ENCODE measurements at places on chromosomes 4 and X.

- no peak for DNase-seq
Observed at GRCh38 chrX:68596871-68597270, 50.6 kb upstream of the STARD8 start.

GRCh38 chrX:114365065-114365834 is 218.6 kb upstream of the HTR2C start:
- DNase-seq, result no peak

- DNase-seq, result no peak
Observed at GRCh38 chr4:128376303-128376702, 88.7 kb upstream of the PGRMC2 start.

- no peak for DNase-seq
Observed at GRCh38 chr4:120225527-120225926, 158.9 kb upstream of the MAD2L1 start.

DNA sequence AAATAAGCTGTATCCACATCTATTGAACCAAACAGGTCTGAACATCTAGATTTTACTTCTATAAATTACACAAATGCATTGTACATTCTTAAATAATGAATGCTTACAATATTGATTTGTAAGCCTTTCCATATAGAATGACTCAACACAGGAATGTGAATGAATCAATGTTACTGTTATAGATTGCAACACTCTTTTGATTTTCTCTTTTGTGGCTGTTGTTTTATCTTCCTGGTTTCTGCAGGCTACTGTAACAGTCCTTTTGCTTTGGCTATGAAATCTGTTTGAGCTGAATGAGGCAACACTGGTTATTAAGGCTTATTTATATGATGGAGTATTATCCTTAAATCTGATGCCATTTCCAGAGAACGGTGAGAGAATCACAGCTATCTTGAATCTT is 49.5 kb downstream of the GPR50 start:
- no peak for DNase-seq

GRCh38 chr4:10740891-10741620 is 56.5 kb upstream of the CLNK start:
- DNase-seq, result no peak

- no peak for DNase-seq
Observed at GRCh38 chr4:128386761-128387599, 99.4 kb upstream of the PGRMC2 start.

- DNase-seq, result no peak
Observed at GRCh38 chr4:30716158-30716557, 4.0 kb upstream of the PCDH7 start.

DNA sequence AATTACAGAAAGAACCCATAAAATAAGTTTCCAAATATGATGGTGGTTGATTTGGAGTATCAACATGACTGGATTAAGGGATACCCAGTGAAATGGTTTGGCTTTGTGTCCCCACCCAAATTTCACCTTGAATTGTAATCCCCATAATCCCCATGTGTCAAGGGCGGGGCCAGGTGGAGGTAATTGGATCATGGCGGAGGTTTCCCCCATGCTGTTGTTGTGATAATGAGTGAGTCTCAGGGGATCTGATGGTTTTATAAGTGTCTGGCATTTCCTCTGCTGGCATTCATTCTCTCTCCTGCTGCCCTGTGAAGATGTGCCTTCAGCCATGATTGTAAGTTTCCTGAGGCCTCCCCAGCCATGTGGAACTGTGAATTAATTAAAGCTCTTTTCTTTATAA is 39.1 kb downstream of the WDFY3 start:
- DNase-seq, result no peak

DNA sequence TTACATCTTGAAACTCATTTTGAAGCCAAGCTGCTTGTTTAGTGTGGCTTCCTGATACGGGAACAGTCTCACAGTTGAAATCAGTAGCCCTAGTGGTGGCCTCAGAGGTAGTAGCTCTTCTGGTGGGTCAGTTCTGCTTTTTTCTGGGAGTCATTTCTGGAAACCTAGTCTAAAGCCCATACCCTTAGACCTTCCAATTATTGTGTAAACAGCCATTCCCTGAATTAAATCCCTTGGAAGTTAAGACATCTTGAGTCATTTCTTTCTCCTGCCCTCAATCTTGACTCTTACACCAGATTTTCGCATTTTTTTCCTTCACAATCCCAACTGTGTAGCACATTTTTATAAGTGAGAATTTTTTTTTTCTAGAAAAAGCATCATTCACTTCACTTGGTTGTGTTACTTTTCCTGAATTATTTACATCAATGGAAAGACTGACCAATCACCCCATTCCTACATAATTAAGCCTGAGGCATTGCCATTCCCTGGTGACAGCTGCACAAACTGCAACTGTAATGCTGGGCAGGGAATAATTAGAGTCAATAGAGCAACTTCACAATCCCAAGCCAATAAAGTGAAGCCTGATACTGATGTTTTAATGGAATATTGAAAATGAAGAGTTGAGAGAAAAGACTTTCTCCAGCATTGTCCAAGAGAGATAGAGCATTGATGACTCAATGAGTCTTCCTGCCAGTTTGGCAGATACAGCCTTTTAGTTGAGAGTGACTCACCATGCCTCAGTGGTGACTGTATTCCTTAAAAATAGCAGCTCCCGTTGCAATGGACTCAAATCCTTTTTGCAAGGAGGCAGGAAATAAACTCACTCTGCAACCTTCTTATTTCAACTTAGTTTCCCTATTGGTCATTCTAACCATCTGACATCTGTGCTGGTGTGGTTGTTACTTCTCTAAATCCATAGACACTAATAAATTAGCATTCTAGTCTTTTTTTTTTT is 13.0 kb upstream of the SEPSECS start:
- DNase-seq, result no peak

DNA sequence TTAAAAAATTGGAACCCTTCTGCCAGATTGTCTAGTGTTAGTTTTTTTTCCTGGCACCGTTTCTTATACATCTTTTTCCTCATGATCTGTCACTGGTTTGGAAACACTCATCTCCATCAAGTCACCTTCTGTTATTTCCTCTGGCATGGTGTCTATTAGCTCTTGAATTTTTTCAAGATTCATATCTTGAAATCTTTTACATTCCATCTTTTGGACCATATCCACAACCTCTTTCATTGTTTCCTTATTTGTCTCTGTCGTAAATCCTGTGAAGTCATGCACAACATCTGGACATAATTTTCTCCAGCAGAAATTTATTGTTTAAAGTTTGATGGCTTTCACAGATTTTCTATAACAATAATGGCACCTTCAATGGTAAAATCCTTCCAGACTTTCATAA is 10.2 kb upstream of the TMEM185A start:
- no peak for DNase-seq

DNA sequence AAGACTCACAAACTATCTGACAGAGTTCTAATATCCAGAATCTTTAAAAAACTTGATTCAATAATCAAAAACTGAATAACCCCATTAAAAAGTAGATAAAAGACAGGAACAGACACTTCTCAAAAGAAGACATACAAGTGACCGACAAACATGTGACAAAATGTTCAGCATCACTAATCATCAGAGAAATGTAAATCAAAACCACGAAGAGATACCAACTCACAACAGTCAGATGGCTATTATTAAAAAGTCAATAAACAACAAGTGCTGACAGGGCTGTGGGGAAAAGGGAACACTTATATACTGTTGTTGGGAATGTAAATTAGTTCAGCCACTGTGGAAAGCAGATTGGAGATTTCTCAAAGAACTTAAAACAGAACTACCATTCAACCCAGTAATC is 138.1 kb upstream of the RASGEF1B start:
- DNase-seq, result no peak

DNA sequence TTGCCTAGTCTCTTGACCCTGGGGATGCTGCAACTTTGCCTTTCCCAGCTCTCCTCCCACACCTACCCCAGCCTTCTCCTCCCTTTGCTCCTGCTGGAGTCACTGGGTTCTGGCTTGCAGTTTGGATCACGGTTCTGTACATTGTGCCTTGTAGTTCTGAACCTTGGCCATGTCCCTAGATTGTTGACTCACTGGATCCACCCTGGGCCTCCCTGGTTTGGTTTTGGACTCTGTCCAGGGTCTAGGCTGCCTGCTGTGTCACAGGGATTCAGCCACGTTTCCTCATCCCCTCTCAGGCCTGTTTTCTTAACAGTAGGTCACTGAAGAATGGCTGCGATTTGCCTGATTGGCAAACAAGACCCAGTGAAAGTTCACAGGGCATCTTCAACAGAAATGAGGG is 11.5 kb upstream of the GABRE start:
- no peak for DNase-seq

DNA sequence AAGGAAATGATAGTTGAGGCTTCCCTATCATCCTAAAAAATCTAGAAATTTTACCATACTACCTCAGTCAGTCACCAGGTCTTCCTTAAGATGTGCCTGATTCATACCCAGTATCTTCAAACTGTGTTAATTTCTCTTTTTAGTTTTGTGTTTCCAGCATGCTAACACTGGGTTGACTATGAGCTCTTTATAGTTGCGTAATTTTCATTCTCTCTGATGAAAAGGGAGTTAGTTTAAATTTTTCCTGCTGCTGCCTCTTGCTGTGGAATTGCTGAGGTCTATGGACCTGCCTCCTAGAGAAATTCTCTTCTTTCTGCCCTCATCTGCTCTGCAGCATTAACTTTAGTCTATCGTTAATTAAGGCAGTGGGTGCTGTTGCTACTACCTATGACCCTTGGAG is 66.6 kb downstream of the BANK1 start:
- DNase-seq, result no peak

DNA sequence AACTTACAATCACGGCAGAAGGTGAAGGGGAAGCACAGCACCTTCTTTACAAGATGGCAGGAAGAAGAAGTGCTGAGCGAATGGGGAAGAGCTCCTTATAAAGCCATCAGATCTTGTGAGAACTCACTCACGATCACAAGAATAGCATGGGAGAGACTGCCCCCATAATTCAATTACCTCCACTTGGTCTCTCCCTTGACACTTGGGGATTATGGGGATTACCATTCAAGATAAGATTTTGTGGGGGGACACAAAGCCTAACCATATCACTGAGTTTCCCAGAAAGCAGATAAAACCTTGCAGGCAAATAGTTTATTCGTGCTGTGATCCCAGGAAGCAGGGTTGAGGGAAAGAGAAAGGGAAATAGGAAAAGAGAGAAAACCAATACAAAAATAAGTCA is 69.0 kb upstream of the GYPA start:
- no peak for DNase-seq

GRCh38 chr4:154720618-154721267 is 23.1 kb upstream of the LRAT start:
- DNase-seq, result no peak

DNA sequence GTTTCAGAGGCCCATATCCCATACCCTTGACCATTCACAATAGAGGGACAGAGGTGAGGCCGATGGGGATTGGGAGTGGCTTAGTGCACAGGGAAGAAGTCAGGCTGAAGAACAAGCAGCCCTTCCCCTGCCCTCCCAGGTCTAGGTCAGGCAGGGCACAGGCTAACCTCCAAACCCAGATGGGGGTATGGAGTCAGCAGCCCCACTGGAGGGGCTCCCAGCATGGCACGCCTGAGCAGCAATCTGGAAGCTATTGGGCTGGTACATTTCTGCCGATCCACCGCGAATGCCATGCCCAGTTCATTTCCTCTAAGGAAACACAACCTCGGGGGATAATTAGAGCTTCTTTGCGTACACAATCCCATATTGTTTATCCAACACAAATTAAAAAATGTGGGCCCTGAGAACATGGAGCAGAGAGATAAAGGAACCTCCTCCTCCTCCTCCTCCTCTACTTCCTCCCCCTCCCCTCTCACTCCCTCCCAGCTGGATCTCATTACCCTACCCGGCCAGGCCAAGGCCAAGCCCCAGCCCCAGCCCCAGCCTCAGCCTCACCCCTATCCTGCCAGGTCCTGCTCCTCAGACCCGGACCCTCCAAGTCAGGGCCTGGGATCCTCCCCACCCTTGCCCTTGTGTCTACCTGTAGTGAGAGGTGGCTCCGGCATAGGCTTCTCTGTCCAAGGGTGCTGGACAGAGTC is 83.0 kb downstream of the PJA1 start:
- DNase-seq, result no peak

DNA sequence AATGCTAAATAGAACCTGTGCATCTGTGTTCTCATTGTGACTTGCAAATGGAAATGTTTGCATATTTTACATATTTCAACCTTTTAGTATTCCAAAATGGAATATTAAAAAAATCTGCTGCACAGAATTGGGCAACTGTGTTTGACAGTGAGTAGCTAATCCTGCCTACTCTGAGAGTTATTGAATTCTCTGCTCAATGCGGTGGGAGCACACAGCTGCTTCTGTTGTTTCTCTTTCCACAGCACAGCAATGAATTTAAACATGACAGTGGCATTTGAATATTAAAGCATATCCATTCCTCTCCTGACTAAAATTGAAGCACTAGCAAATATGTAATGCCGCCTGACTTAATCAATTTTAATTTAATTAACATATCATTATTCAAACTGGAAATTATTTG is 366.6 kb downstream of the GASK1B start:
- DNase-seq, result no peak

DNA sequence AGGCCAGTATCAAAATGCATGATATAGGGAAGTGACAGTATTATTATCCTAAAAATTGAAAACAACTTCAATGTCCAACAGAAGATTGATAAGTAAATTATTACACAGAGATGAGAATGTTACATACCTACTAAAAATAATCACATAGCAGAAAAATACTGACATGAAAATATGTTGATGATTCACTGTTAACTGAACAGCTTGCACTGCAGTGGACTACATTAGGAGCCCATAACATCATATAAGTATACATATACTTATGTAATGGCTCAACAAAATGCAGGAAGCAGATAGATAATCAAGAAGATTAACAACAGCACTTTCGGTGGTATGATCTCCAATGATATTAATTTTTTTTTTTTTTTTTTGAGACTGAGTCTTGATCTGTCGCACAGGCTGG is 7.1 kb downstream of the CLOCK start:
- no peak for DNase-seq

- DNase-seq, result no peak
Observed at GRCh38 chrX:42680666-42681065, 97.3 kb downstream of the PPP1R2C start.

GRCh38 chr4:182074810-182075209 is 168.4 kb upstream of the TENM3 start:
- no peak for DNase-seq

GRCh38 chrX:631802-632365 is 1.3 kb downstream of the SHOX start:
- no peak for DNase-seq

- DNase-seq, result no peak
Observed at GRCh38 chr4:8368061-8368481, 72.5 kb downstream of the ACOX3 start.

DNA sequence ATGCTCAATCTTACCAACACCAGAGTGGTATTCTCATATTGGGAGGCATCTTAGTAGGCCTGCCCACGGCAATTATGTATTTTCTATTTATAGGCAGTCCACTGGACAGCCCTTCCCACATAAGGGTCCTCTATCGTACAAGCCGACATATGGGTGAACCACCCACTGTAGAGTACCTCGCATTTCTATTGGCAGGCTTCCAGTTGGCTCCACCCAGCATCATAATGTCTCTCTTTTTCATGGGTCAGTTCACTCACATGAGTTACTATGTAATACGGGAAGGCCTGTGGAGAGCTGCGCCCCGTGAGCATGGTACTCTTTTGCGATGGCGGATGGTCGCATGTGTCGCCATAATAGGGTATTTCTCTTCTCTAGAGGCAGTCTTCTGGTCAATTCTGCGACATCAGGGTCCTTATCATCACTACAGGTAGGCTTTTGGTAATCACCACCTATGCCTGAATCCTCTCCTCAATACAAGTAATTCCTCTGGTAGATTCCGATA is 29.4 kb upstream of the FOXR2 start:
- no peak for DNase-seq

All from stimulated activated CD8-positive, alpha-beta memory T cell treated with anti-CD3 and anti-CD28 coated beads, Interleukin-2, amount 100 ng/mL, for 1 hour (primary cell).